ENCODE measurements at places on chromosomes 1 and 21.

- DNase-seq = no peak
These were observed 47.9 kb upstream of the NEK2 start for GRCh38 chr1:211723273-211723672.

DNA sequence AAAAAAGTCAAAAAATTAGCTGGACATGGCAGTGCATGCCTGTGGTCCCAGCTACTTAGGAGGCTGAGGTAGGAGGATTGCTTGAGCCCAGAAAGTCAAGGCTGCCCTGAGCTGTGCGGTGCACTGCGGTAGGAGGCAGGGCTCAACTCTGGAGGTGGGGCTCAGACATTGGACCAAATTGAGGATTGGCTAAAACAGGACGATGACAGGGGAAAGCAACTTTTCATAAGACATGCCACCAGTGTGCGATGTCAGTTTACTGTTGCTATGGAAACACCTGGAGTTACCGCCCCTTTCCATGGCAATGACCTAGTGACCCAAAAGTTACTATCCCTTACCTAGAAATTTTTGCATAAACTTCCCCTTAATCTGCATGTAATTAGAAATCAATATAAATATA, 85.3 kb downstream of the DISP3 start:
- DNase-seq = no peak

GRCh38 chr1:114100148-114100547, 53.5 kb downstream of the SYT6 start:
- no peak for DNase-seq

DNA sequence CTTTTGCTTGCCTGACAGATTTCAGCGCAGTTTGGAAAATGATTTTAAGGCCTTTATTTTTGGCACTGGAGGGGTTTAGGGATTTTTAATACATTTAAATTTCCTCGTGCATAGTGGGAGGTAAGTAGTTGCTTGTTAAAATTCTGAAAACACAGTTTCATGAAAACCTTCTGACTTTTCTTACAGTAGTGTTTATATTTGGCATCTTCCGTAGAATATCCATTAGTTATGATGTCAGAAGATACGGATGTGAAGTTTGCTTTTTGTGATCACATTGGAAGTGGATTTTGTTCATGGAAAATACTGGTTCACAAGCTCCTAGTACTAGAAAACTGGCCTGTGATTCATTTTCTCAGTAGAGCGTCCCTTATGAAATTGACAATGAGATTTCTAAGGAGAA, 1.3 kb downstream of the RABGAP1L start:
- no peak for DNase-seq

GRCh38 chr1:23343221-23344110, 618 bp downstream of the HNRNPR start:
- no peak for DNase-seq

GRCh38 chr1:81850031-81850430, 49.3 kb downstream of the ADGRL2 start:
- DNase-seq = no peak

GRCh38 chr21:16571594-16571993, 841.8 kb downstream of the USP25 start:
- no peak for DNase-seq

- no peak for DNase-seq
These were observed 664.4 kb downstream of the PTPRU start for GRCh38 chr1:29900712-29901111.

- no peak for DNase-seq
These were observed 9.6 kb upstream of the CYB5R1 start for GRCh38 chr1:202976633-202977032.

- DNase-seq = no peak
These were observed 58.7 kb upstream of the PTGS2 start for GRCh38 chr1:186738926-186739325.

- no peak for DNase-seq
These were observed 90.6 kb upstream of the SPAG17 start for GRCh38 chr1:118275472-118276115.

DNA sequence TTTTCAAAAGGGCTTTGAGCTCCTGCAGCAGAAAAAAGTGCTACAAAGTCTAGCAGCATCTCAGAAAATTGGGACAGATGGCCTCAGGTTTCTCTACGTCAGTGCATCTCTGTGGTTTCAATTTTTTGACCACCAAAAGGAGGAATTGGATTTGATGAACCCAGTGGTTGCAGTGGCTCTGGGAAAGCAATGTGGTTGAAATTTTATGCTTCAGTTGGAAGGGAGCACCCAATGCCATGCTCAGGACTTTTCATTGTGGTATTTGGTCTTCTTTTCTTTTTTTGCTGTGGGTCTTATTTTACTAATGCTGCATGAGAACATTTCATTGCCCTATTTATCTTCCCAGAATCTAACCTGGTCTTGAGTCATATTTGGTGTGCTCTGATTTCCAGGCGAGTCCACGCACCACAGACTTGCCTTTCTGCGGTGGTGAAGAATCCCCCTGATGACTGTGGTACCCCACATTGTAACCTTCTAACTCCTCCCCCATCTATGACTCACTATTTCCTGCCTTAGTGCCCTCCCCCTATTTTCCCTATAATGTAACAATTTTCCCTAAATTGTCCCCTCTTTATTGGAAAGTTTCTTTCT, 56.7 kb downstream of the S1PR1 start:
- DNase-seq = no peak

DNA sequence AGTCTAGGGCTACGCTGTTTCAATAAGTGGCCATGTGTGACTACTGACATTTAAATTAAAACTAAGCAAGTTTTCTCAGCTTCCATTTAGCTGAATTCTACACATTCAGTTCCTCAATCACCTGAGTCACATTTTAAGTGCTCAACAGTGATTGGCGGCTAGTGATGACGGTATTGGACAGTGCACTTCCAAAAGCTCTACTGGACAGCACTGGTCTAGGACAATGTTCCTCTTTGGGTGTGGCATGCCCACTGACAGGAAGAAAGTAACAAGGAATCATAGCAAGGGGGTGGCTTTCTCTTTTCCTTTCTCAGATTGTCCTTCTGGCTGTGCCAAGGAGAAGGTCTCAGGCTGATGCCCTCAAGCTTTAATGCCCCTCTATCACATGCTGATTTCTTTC, 11.7 kb downstream of the IGSF21 start:
- DNase-seq = no peak

DNA sequence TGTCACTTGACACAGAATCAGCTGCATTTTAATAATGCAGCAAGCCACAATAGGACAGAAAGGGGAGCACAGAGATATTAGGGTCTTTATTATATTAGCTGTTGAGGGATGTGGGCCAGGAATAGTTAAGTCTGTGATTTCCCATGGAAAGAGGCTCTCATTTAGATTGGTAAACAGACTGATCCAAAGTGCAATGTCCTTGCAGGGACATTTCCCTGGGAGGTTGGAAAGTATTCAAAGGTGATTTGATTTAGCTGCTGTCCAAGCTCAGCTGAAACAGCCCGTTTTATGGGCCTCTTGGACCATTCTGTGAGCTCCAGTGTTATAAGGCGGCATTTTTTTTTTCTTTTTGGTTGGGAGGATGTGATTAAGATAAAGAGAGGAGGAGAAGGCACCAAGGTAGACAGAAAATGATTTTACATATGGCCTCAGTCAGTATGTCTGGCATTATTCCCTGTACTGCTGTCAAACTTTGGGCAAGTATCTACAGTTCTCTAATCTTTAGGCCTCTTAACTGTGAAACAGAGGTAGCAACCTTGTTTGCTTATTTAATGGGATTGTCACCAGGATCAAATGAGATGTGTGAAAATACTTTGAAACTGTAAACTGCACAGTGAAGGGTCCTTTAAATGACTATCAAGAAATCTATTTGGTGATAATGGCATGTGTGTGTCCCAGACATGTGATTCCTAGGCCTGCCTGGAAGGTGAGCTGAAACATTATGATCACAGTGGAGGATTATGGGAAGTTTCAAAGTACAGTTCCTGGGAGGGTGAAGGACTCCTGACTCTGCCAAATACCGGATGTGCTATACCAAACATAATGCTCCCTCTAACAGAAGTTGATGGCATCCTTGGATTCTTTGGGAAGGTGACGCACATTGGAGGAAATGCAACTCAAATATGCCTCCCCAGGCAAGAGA, 62.2 kb downstream of the NOS1AP start:
- DNase-seq = no peak

DNA sequence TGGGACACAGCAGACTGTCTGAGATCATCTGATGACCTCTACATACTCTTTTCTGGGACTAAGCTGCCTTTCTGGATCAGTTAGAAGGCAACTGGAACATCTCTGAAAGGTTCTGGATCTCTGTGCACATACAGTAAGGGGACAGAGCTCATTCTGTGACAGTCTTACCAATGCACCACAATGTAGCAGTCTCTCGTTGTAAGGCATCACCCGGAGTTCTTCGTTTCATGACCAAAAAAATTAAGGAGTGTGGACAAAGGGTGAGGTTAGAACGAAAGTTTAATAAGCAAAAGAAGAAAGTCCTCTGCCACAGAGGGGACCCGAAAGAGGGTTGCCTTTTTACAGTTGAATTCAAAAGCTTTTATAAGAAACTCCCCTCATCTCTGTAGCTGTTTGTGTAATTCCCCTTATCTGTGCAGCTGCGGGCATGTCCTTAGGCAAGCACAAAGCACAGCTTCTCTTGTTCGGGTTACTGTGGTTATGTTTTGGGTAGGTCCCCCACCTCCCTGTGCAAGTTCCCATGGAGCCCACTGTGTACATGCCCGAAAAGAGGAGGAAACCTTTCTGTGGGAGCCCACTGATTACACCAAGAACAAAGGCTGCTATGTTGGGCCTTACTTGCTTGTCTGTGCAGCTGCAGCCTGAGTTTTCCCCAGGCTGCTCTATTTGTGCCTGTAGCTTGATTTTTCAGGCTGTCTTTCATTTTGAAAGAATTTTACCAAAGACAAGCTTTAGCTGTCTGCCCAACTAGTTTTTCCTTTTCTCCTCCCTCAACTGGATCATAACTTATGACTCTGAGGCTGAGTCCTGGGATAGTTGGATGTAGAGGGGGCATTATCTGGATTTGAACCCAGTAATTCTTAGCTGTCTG, 53.1 kb upstream of the CACNA1E start:
- no peak for DNase-seq

DNA sequence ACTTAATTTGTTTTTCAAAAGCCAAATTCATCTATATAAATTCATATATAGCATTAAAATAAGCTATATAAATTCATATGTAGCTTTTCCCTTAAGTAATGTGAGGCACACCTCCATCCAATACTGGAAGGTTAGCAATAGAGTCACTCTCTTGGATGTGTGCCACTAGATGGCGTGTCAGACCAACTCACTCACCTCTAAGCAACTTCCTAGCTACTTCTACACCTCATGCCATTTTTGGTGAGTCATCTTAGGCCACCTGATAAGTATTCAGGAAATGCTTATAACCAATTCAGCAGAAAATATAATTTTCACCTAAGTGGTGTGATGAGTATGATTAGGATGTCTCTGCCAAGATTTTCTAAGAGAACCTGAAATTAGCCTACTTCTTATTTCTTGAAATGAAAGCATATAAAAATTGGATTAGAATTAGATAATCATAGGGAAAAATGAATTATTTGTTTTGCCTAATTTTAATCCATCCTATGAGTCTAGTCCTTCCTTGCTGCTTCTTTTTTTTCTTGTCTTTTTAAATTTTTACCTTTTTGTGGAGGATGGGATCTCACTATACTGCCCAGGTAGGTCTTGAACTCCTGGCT, 34.4 kb upstream of the TADA1 start:
- peak; percentile 44 for DNase-seq

- DNase-seq = no peak
These were observed 21.3 kb downstream of the RGS4 start for GRCh38 chr1:163090321-163090945.

DNA sequence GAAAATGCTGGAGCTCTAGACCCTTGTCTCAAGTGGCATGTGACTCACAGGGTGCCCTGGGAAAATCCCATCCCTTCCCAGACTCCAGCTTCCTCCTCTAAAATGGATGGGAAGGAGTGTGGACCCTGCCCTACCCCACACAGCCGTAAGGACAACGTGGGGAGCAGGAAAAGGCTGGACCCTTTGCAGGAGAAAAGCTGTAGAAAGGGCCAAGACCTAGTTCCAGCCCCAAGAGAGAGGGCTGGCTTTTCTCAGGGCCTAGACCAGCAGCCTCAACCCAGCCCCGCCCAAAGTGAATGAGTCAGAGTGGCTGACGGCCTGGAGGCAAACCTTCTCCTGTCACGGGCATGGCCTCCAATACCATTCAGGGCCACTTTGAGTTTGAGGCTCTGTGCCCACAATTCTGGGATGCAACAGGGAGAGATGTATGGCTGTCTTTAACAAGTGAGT, 1.1 kb downstream of the LAMB3 start:
- peak; percentile 7 for DNase-seq

DNA sequence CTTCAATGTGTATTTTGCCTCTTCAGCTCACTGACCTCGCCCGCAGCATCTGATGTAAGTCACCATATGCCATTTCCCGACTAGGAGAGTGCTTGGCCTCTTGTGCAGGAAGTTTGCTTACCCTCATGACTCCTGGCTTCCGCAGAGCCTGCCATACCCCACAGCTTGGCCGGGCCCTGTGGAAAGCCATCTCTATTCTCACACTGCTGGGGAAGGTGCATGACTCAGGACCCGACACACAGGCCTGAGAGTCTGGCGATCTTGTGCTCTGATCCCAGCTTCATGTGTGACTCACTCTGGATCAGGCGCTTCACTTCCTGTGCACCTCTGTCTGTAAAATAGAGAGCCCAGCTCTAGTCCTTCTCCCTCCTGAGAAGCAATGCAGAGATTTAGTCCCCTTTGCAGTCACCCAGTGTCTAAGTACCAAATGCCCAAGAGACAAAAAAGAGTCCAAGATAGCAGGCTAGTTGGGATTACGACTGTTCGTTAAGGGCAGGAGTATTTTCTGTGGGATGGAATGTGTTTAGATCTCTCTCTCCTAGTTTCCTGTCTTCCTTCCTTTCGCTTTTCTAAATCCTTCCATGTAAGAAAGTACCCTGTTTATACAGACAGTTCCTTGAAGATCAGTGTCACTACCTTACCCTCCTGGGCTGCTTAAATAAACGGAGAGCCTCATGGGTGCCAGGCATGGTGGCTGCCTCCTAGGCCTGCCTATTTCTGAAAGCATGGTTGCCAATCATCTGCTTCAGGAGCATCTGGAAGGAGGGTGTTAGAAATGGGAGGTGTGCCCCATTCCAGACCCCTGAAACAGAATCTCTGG, 62.8 kb upstream of the KIF26B start:
- no peak for DNase-seq

GRCh38 chr21:42003051-42003461, 7.1 kb downstream of the ZBTB21 start:
- no peak for DNase-seq

DNA sequence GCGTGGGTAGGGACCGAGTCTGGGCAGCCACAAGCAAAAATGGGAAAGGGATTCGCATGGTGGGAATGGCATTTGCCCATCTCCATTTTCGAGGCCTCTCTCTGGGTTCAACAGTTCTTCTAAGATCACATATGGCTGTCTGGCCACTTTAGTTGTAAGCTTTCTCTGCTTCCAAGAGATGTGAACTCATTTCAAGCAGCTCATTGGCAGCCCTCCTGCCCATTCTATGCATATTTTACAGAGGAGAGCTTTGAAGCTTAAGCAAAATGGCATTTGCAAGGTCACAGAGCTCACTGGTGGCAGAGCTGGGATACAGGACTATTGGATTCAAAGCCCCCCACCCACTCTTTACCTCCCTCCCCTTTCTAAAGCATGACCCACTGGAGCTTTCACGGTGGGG, 93.7 kb downstream of the HHIPL2 start:
- no peak for DNase-seq

GRCh38 chr1:201947697-201948008, 1.3 kb upstream of the LMOD1 start:
- DNase-seq = no peak
